Stimulated activated CD4-positive, alpha-beta T cell treated with anti-CD3 and anti-CD28 coated beads, Interleukin-4, amount 100 ng/mL, for 4 hours (primary cell): ENCODE measurements at places on chromosomes 11 and 22.

DNA sequence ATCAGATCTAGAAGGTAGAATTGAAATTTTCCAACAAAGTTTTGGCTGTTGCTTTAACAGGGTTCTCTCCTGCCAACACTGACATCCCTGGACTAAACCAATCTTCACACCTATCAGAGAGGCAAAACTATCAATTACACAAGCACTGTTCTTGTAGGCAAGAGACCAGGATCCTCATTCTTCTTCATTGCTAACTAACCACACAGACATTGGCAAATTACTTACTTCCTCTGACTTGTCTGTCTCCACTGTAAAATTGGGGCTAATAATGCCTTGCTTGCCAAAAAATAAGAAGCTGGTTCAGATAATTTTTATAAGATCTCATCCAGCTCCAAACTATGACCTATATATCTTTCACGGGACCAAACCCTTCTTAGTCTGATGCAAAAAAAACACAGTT, 93.8 kb upstream of the DDI1 start:
- no peak for DNase-seq

DNA sequence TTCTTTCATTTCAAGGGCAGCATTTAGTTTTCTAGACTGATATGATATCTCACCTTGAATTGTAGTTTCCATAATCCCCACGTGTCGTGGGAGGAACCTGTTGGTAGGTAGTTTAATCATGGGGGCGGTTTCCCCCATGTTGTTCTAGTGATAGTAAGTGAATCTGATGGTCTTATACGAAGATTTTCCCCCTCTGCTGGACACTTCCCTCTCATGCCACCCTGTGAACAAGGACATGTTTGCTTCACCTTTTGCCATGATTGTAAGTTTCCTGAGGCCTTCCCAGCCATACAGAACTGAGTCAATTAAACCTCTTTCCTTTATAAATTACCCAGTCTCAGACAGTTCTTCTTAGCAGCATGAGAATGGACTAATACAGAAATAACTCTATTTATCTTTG, 851.1 kb upstream of the FAT3 start:
- no peak for DNase-seq

- no peak for DNase-seq
These were observed 121.1 kb upstream of the SYT13 start for GRCh38 chr11:45407226-45407625.

DNA sequence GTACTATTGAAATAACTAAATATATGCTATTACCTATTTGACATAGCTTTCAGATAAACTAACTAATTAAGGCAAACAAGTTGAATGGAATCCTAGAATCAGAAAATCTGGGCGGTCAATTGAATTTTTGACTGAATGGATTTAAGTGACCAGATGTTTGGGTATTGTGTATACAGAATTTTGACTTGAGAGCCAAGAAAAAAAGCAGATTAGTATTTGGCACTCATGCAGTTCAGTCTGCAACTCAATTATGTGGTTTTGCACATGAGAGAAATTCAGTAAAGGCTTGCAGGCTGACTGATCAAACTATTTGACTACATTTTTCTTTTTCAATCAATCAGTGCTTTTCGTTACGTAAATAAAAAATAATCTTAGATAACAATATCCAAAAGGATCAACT, 254.8 kb downstream of the GUCY1A2 start:
- no peak for DNase-seq

GRCh38 chr11:35859301-35859700, 84.6 kb upstream of the LDLRAD3 start:
- no peak for DNase-seq

GRCh38 chr22:43217285-43218030, 30.5 kb upstream of the TTLL12 start:
- no peak for DNase-seq

GRCh38 chr11:115097796-115098408, 406.3 kb downstream of the CADM1 start:
- DNase-seq, result no peak

DNA sequence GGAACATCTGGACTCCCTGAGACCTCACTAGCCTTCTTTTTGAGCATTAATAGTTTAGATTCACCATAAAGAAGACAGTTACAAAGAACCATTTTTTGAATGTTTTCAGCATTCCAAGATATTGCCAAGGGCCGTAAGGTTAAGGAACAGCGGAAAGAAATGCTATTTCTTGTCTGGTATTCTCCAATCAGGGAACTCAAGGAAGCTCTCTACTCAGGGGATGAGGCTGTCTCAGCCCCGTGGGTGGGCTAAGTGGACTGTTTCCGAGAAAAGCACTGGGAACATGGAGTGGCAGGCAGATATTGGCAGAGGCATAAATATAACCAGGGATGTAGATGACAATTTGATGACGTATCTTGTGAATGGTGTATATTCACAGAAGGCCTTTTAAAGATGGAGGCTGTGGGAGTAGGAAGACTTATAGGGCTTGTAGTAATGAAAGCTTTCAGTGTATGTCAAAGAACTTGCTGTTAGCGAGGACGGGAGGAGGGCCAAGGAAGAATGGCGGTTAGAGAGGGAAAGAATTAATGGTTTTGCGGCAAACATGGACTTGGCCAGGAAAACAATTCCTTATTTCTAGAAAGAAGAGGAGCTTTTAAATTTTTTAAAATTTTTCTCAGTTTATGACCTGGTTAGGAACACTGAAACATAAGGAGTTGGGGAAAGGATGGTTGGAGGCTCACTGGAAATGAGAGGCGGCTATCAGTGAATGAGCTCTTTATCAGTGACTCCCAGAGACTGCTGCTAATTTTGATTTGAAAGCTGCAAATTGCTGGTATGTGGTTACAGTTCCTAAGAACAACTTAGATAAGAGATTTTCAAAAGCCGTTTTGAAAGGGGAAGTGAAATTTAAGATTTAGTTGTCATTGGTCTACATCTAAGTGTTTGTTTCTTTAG, 64.6 kb downstream of the ST3GAL4 start:
- no peak for DNase-seq

GRCh38 chr11:79434283-79434682, 6.5 kb downstream of the TENM4 start:
- no peak for DNase-seq

GRCh38 chr11:41065432-41065831, 394.0 kb downstream of the LRRC4C start:
- DNase-seq, result no peak

- no peak for DNase-seq
These were observed 8.1 kb downstream of the MADD start for GRCh38 chr11:47278058-47278457.

DNA sequence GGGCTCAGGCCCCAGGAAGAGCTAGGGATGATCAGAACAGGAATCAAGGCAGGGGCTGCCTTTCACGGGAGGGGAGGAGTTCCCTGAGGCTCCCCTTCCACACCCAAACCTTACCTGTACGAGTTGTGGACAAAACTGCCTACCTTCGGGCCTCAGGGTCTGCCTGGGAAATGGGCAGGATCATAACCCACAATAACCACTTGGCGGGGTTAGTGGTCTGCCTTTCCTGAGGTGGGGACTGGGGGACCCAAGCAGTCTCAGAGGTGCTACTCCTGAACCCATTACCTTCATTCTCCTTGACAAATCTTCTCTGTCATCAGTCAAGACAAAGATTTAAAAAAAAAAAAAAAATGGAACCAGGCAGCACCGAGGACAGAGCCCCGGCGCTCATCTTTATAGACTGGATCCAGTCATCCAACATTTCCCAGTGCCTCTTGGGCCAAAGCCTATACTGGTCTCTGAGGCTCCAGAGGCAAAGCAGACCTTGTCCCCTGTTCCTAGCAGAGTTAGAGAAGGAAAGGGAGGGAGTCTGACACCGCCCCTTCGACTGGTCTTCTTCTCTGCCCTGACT, 14.2 kb downstream of the P2RY6 start:
- no peak for DNase-seq

- no peak for DNase-seq
These were observed 145.7 kb upstream of the TEAD1 start for GRCh38 chr11:12528487-12528886.

DNA sequence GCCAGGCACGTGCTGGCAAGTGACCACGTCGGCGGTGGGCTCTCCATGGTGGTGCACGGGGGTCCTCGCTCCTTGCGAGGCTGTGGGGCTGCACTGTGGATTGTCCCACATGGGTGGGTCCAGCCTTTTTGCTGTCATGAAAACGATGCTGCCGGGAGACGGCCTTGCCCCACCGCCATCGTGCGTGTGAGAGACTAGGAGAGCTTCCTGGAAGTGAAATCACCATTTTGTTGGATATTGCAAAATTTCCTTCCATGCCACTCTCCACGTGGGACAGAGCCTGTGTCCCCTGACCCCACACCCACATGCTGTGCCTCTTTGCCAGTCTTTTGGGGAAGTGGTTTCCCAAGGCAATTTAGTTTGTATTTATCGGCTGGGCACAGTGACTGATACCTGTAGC, 18.2 kb upstream of the GRAMD4 start:
- no peak for DNase-seq

DNA sequence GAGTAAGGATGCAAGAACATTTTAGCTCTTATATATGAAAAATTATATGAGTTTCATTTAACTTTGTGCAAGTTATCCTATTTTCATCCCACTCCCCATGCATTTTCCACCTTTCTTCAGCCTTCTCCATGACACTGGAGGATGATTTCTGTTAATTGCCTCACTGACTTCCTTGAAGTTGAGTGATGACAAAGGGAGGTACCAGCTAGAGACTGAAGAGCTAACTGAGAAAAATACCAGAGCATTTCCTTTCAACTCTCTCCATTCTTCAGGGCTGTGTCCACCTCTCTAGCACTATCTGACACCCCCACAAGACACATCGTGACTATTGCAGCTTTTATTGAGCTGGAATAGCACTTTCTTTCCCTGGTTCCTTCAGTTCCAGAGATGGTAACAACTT, 711.6 kb upstream of the LRRC4C start:
- no peak for DNase-seq

DNA sequence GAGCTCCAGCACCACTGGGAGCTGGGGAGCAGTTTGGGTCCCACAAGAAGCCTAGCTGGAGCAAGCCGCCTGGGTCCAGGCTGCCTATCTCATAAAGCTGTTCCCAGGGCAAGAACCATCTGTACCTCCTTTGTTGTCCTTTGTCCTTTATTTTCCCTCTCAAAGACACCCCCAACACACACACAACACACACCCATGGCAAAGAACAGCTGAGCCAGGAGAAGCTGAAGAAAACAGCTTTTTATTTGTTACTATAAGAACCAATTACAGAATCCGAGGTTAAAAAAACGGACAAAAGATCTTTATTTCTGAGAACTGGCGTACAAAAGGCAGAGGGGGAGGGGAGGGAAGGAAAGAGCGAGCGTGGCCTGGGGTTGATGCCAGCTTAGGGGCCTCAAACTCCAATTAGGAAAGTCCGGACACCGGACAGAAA, 1.7 kb upstream of the TUT1 start:
- no peak for DNase-seq
